ENCODE measurements at places on chromosomes 2 and 18. TPM values are rescaled to one million over a fixed set of nuclear protein-coding genes. Genes with fewer than 3 reads are reported as not detected.

GPR155 gene
- total RNA-seq: 0.87 TPM

ALKAL2 gene
- 0.36 TPM for total RNA-seq

CCBE1 gene
- 3.3 TPM for total RNA-seq

RSAD2 gene
- total RNA-seq: under 0.01 TPM

SDC1 gene
- total RNA-seq: 134 TPM

UGT1A5 gene
- not detected for total RNA-seq

OSBPL6 gene
- 3.1 TPM for total RNA-seq

ACTR1B gene
- 50.6 TPM for total RNA-seq

COL3A1 gene
- total RNA-seq: 12.5 TPM

GCG gene
- total RNA-seq: not detected

OST4 gene
- total RNA-seq: 454 TPM

ME2 gene
- total RNA-seq: 60.4 TPM

MYOM1 gene
- total RNA-seq: 0.12 TPM

WNT10A gene
- 2.2 TPM for total RNA-seq

MDH1 gene
- total RNA-seq: 227 TPM

UGT1A3 gene
- total RNA-seq: not detected

SERPINB11 gene
- not detected for total RNA-seq

CHST9 gene
- 2.1 TPM for total RNA-seq
